Inflammatory macrophage treated with lipopolysaccharide for 4 hours (primary cell): ENCODE measurements at places on chromosomes 6 and 20.
A peak's percentile ranks its signal among the peaks of the same experiment; 100 is the strongest.

DNA sequence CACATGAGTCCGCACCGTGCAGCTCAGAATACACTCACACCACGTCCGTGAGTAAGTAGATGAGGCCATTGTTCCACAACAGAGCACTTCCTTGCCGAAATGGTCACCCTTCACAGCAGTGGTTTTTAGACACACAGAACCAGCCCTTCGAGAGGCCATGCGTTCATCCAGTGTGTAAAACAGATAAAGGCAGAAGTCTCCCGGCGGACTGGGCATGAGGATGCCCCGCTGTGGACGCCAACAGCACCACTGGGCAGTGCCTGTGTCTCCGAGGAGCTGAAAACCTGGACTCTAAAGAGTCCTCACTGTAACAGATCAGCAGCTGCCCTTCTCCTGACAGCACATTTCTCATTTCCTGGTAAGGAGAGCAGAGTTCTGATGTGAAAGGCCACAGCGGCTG lies 75.2 kb downstream of the WDR27 start:
- DNase-seq: no peak

DNA sequence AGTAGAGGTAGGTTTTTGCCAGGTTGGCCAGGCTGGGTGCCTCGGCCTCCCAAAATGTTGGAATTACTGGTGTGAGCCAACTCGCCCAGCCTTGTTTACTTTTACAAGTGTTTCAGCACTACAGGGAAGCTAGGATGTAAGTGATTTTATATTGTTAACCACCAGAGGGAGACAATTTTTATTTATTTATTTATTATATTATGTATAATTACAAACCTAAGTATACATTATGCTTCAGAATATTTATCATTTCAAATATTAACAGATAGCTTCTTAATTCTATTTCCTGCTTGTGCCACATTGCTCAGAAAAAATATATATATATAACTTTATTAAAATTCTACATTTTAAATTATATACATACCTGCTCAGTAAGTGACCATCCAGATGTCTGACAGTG lies 9.8 kb downstream of the MMUT start:
- DNase-seq: no peak

DNA sequence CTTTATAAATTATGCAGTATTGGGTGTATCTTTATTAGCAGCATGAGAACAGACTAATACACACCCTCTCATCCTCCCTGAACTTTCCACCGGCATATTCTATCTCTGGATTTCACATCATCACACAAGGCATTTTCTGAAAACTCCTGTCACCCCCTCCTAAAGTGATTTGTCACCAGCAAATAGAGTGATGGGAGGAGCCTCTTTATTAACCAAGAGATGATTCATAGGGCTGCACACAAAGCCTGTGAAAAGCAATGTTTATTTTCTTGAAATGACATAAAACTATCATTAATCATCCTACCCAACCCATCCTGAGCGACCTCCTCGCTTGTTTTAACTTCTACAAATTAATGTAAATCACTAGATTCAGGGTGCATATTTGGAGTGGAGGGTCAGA lies 394.7 kb upstream of the SULF2 start:
- DNase-seq: no peak

DNA sequence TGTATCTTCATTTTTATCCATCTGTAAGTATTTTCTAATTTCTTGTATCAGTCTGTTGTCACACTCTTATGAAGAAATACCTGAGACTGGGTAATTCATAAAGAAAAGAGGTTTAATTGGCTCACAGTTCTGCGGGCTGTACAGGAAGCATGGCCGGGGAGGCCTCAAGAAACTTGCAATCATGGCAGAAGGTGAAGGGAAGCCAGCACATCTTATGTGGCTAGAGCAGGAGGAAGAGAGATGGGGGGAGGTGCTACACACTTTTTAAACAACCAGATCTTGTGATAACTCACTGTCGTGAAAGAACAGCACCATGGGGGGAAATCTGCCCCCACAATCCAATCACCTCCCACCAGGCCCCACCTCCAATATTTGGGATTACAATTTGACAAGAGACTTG lies 10.9 kb upstream of the BCKDHB start:
- DNase-seq: no peak

DNA sequence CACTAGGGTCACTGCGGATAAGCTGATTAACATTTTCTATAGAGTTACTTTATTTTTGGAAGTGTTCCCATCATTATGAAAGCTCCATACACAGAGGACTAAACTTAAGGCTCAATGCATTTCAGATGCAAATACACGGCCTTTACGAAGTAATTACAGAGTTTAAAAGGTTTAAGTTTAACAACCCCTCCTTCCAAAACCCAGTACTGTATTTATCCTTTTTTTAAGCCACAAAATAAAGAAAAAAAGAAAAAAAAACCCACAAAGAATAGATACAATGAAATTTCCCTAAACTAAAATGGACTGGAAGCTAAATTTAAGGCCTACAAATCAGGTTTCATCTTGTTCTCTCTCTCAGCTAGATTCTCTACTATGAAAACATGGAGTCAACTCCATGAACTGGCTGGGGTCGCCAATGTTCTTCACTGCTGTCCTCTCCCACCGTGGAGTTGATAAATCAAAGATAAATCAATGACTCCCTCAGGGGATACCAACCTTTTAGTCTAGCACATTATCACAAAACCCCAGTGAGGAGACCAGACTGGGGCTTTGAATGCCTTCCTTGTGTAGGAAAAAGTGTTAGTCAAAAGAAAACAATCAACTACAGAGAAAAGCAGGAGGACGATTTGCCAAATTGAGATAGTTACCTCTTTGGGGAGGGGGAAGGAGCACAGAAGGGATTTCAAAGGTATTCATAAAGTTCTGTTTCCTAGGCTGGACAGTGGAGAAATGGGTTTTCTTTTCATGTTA lies 52.5 kb downstream of the TNFRSF21 start:
- DNase-seq: no peak

- peak; percentile 36 for DNase-seq
Observed at GRCh38 chr6:90044833-90045381, 150.6 kb downstream of the GJA10 start.

GRCh38 chr20:37333848-37334318 lies 12.1 kb upstream of the SRC start:
- DNase-seq: peak; percentile 94
